ENCODE measurements at places on chromosomes 5 and 9.

- no peak for DNase-seq
Observed at GRCh38 chr5:139215107-139215975, 17.2 kb upstream of the SIL1 start.

DNA sequence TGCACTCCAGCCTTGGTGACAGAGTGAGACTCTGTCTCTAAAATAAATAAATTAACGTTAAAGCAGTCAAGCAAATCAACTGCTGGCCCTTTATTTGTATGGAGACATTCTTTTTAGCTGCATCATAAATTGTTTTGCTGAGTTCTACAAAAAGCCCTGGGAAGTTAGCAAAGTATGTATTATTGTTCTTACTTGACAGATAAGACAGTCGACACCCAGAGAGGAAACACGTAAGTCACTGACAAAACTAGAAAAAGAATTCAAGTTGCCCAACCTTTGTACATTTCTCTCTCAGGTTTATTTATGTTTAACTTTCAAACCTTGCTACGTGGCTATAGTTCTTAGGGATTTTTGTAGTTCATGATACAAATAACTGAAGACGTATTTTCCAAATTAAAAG lies 40.4 kb upstream of the MACIR start:
- no peak for DNase-seq

DNA sequence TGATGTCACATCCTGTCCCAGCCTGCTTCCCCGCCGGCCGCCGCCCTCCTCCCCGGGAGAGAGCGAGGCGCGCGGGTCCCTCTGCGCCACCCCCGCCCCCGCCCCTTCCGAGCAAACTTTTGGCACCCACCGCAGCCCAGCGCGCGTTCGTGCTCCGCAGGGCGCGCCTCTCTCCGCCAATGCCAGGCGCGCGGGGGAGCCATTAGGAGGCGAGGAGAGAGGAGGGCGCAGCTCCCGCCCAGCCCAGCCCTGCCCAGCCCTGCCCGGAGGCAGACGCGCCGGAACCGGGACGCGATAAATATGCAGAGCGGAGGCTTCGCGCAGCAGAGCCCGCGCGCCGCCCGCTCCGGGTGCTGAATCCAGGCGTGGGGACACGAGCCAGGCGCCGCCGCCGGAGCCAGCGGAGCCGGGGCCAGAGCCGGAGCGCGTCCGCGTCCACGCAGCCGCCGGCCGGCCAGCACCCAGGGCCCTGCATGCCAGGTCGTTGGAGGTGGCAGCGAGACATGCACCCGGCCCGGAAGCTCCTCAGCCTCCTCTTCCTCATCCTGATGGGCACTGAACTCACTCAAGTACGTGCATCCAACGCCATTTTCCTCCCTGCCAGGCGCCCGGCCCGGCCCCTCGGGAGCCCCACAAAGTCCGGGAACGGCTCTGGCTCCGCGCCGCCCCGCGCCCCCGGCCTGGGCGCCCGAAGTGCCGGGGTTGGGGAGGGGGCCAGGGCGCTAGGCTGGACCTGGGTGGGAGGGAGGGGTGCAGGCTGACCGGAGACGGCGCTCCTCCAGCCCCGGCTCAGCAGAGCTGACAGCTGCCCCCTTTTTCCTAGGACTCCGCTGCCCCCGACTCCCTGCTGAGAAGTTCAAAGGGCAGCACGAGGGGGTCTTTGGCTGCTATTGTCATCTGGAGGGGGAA lies 12.0 kb upstream of the OLFM1 start:
- no peak for DNase-seq

DNA sequence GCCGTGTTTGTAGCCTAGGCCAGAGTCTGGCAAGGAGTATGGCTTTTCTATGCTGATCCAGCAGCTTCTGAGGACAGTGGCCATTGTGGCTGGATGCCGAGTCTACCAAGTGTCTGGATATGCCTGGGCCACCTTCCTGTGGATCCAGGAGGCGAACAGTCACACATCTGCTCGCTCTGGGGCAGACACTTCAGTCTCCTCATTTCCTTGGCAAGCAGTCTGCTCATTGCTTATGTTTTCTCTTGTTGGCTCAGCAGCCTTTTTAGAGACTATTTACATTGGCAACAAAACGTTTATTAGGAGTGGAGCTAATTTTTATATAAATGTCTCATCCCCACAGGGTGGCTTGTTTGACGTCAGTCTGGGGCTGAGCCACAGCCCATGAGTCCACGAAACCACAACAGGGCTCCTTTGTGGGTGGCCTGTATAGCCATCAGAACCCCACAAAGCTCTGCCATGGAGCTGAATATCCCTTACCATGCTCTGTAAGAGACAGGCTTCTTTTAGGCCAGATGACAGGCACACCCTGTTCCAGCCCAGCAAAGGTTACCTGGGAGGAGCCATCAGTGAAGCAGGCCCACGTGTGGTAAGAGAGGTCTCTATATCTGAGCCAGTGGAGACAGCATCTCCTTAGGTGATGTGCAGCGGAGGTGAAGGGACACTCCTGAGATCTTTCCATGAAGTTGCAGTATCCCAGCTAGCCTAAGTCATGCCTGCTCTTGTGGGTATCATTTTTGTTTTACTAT lies 221.7 kb downstream of the DIRAS2 start:
- no peak for DNase-seq

DNA sequence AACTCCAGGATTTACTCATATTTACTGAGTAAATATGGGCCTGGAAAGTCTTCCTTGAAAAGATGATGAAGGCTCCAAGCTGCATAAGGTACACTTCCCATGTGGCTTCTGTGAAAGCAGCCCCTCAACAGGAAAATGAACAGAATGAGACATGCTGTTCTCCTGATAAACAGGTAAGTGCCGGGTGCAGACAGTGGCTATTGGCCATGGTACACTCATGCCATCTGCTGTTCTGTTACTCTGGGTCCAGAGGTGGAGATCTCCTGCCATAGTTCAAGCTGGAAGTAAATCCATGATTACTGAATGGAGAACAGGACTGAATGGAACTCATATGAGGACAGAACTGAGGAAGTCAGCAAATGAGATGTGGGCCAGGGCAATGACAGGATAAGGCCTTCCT lies 103.6 kb downstream of the SLIT3 start:
- DNase-seq: no peak

GRCh38 chr5:136147632-136148031 lies 15.0 kb downstream of the SMAD5 start:
- no peak for DNase-seq

DNA sequence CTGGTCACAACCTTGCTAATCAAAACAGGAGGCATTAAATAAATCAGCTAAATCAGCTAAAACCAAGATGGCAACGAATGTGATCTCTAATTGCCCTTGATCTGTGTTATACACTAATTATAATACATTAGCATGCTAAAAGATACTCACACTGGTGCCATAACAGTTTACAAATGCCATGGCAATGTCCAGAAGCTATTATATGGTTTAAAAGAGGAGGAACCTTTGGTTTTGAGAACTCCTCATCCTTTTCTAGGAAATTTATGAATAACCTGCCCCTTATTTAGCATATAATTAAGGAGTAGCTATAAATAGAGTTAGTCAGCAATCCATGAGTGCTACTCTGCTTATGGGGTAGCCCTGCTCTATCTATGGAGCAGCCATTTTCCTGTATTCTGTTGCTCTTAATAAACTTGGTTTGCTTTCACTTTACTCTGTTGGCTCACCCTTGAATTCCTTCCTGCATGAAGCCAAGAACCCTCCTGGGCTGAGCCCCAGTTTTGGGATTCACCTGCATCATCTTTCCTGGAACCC lies 18.7 kb upstream of the NNT start:
- DNase-seq: no peak

DNA sequence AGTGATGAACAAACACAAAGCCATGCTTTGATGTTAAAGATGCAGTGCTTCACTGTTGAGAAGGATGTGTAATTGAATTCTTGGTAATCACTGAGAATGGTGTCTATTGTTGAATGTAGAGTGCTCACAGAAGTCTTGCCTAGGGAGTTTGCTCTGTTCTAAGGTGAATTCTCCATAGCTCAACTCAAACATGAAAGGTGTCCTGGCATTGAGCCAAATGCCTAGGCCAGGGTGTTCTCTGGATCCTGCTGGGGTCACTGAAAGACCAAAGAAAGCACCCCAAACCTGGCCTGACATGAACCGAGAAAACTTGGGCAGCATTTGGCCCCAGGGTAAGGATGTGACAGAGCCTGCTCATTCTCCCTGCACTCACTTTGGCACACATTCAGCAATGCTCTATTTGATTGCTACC lies 217.3 kb downstream of the ARL15 start:
- DNase-seq: no peak

- DNase-seq: no peak
Observed at GRCh38 chr5:132298298-132299212, 4.4 kb downstream of the SLC22A4 start.

DNA sequence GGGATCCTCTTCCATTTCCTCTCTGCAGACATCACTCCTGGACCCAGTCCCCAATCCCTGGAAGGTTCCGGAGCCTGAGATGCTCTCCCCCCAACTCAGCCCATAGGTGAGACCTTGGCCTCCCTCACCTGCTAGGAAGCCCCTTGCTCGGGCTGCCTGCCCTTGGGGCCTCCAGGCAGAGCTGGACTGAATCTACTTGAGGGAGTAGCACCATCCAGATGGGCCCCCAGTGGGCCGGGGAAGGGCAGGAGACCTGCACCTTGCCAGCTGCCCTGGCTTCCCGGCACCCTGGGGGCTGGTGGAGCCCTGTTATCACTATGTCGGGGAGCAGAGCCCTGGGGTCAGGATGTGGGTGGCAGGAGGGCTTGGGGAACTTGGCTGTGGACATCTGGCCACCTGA lies 26.9 kb upstream of the TMEM250 start:
- DNase-seq: no peak

DNA sequence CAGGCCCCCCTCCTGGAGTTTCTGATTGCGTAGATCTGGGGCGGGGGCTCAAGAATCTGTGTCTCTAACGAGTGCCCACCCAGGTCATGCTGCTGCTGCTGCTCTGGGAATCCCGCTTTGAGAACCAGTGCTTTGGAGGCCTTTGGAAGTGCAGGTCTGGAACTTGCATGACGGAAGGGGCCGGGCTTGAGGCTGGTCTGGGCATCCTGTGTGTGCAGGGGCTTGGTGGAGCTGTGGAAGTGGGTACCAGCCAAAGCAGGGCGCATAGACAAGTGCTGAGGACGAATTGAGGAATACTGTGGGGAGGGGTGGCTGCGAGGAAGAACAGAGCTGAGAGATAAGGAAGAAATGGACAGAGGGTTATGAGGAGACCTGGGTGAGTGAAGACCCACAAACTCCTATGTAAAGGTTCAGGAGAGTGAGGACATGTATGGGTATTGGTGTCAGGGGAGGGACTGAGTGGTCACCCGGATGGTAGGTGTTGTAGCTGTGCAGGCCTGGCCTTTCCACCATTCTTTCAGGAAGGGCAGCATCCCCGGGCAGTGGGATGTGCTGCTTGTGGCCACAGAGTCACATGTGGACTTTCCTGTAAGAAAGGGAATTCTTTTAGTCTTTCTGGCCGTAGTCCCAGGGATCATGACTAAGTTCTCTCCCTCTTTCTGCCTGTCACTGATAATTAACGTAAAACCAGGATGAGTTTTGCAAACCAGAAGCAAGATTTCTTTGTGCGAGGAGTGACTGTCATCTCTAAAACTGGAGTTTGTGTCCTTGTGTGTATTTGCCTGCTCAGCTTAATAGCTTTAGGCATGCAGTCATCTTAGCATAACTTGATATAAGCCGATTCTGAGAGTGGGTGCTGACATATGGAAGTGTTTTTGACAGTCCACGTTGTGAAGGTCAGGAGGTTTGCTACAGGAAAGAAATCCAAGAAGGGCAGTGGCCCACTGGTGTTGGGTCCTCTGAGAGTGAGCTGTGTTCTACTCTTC lies 43.3 kb upstream of the TJP2 start:
- DNase-seq: peak; percentile 70

DNA sequence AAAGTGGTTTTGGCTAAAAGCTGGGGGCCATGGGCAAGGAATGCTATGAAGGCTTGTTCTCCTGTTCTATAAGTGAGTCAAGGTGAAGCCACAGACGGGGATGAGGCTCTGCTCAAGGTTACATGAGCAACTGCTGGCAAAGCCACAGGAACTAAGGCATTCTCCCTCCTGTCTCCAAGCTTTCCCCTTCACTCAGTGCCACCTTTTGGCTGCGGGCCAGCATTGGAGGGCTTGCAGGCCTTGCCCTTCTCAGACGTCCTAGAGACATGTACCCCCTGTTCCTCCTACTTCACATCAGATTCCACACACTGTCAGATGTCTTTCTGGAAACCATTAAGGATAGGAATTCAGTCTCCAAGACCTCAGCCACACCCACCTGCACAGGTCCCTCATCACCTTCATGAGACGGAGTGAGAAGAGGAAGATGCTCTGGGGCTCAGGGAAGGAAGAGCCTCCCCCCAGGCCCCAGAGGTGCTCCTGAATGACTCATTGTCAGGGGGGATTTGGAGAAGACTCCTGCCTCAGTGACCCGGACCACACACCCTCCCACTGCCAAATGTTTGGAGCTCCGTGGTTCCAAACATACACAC lies 20.5 kb upstream of the MEIKIN start:
- DNase-seq: no peak

DNA sequence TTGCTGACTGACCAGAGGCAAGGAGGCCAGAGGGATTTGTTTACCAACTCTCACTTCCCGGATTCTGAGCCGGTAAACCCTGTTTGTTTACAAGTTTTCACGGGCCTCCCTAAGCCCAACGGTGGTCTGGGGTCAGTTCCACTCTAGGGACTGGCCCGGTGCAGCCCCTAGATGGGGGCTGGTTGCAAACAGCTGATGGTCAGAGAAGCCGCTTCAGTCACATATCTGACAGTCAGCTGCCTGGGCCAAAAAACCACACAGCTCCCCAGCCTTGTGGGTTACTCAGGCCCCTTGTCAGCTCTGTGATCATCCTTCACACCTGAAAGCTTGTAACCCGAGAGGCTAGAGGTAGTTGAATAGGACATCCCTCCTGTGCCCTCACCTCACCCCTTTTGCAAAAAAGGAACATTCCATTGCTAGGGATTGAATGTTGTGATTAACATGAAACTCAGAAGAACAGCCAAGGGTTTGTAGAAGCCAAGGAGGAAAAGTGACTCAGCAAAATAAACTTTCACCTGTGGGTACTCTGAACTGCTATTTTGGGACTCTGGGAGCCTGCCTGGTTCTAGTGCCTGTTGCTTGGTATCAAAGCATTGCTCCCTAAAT lies 40.4 kb downstream of the SAR1B start:
- no peak for DNase-seq

DNA sequence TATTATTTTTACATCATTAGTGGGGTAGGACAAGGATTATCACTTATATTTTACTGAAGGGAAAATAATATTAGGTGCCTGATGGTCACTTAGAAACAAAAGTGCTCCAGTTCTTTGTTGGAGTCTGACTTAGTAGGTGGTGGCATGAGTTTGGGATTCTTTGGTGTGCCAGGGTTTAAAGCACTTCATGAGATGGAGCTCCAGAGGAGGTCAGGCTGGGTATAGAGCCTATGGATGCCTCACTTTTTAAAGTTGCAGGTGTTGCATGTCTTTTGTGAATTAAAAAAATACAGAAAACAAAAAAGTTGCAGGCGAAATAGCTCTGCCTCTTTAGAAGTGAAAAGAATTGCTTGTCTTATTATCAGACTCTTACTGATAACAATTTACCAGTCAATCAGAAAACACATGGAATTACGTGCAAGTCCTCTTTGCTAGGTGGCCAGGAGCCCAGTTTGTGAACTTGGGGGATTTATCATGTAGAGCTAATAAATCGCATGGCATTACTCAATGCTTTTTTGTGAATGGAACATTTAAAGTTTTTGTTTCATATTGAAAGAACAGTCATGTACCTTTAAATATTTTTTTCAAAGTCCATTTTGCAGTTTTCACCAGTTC lies 1.6 kb downstream of the ITK start:
- DNase-seq: no peak

GRCh38 chr5:87403409-87403808 lies 9.3 kb downstream of the CCNH start:
- DNase-seq: no peak

All from fibroblast of skin of left biceps (primary cell).